Putamen (tissue), 1 donor: ENCODE measurements at places on chromosomes 4 and X.

DNA sequence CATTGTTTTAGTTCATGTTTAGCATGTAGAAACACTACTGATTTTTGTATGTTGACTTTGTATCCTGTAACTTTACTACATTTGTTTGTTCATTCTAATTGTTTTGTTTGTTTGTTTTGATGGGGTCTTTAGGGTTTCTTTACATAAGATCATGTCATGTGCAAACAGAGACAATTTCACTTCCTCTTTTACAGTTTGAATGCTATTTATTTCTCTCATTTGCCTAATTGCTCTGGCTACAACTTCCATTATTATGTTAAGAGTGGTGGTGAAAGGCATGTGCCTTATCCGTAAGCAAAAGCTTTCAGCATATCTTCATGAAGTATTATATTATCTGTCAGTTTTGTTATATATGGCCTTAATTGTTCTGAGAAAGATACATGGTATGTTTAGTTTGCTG is 571.1 kb downstream of the PCDH7 start:
- no peak for DNase-seq

DNA sequence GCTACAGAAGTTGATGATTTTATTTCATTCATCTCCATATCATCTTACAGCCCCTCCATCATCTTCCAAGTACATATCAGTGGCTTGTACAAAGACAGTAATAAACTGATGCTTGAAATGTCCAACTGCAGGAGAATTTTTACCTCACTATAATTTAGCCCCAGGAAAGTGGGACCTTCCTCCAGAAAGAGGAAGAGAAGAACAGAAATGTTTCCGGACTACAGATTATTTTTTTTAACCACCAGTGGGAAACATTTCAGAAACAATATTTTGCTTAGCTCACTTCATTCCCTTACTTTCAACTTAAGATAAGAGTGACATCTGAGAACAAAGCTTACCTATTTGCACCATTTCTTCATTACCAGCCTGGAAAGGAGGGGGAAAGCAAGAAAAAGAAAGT is 2.0 kb downstream of the ADAMTS3 start:
- DNase-seq: no peak

- DNase-seq: no peak
Measured at GRCh38 chr4:17327591-17327990, 184.3 kb downstream of the QDPR start.

DNA sequence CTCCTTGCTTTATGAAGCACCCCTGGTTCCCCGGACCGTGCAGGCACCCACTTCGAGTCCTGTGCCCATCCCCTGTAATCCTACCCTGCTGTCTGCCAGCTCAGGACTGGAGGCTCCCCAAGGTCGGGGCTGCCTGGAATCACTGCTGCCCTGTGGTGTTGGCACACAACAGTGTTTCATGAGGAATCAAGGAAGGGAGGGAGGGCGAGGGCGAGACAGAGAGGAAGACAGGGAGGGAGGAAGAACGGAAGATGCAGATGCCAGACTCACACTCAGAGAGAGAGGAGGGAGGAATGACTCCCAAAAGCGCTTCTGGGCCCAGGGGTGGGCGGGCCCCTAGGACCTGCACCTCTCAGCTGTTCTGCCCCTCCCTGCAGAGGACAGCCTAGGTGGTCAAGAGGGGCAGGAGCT is 42.9 kb upstream of the ADRA2C start:
- DNase-seq: no peak

- DNase-seq: no peak
Measured at GRCh38 chrX:56751071-56751470, 22.0 kb downstream of the NBDY start.

DNA sequence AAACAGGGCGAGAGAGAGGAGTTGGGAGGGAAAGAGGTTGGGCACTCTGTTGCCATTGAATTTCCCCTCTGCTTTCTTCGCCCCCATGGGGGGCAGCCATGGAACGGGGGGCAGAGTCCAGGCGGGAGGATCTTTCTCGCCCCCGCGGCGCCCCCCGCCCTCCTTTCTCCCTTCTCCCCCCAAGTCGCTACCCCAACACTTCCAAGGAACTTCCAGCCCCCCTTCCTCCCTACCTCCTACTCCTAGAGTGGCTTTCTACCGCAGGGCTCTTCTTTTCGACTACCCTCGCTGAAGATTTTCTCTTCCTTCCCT is 594 bp upstream of the STAG2 start:
- DNase-seq: no peak

- no peak for DNase-seq
Measured at GRCh38 chr4:137644201-137644600, 111.9 kb upstream of the PCDH18 start.

- no peak for DNase-seq
Measured at GRCh38 chr4:55927803-55928437, 20.8 kb upstream of the CEP135 start.

GRCh38 chr4:171162478-171162877 is 650.7 kb upstream of the GALNTL6 start:
- DNase-seq: no peak
